ENCODE measurements at places on chromosomes 2 and 18.

- DNase-seq, result no peak
These were observed 44.6 kb downstream of the COBLL1 start for GRCh38 chr2:164796999-164797398.

GRCh38 chr2:191012845-191013681 lies 908 bp downstream of the STAT1 start:
- DNase-seq, result peak; percentile 60

- no peak for DNase-seq
These were observed 23.5 kb downstream of the ROCK2 start for GRCh38 chr2:11320698-11321492.

GRCh38 chr18:76514573-76514972 lies 19.5 kb upstream of the ZNF516 start:
- DNase-seq, result no peak

DNA sequence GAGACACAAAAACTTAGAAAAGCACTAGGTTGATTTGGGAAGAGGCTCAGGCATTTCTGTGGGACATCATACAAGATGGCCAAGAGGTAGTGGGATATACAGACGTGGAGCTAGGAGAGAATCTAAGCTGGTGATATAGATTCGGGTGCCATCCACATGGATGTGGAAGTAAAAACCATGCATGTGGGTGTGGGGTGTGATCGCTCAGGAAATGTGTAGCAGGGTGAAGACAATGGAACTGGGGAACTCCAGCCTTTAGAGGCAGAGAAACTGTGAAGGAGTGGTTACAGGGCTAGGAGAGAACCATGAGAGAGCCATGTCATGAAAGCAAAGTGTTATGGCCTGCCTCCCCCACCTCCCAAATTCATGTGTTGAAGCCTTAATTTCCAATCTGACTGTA lies 43.0 kb upstream of the CTLA4 start:
- DNase-seq, result peak; percentile 59

GRCh38 chr2:31318361-31319336 lies 84.7 kb downstream of the EHD3 start:
- DNase-seq, result peak; percentile 73

GRCh38 chr2:28431741-28432140 lies 39.1 kb downstream of the FOSL2 start:
- DNase-seq, result no peak

GRCh38 chr18:11324956-11325882 lies 175.8 kb upstream of the PIEZO2 start:
- DNase-seq, result no peak

DNA sequence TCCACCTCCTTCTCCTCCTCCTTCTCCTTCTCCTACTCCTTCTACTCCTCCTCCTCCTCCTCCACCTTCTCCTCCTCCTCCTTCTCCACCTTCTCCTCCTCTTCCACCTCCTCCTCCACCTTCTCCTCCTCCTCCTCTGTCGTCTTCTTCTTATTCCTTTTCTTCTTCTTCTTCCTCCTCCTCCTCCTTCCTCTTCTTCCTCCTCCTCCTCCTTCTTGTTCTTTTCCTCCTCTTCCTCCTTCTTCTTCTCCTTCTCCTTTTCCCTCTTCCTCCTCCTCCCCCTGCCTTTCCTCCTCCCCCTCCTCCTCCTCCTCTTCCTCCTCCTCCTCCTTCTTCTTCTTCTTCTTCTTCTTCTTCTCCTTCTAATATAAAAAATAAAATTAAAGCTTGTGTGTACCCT lies 971.2 kb upstream of the PIK3C3 start:
- DNase-seq, result no peak

DNA sequence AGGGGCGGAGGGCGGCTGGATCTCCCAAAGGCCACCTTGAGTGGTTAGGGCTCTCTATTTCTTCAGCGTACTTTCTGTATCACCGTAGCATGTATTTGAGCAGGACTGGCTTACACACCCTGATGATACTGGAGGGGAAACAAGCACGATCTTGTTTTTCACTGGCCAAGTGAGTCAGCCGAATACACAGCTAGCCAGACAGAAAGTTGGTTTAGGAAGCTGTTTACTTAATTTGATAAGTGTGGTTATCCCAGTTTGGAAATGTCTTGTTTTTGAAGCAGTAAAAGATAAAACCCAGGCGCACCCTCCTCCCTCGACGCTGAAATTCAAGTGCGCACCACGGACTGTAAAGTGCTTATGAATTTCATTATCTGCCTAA lies 582 bp downstream of the RIOK3 start:
- DNase-seq, result peak; percentile 32

DNA sequence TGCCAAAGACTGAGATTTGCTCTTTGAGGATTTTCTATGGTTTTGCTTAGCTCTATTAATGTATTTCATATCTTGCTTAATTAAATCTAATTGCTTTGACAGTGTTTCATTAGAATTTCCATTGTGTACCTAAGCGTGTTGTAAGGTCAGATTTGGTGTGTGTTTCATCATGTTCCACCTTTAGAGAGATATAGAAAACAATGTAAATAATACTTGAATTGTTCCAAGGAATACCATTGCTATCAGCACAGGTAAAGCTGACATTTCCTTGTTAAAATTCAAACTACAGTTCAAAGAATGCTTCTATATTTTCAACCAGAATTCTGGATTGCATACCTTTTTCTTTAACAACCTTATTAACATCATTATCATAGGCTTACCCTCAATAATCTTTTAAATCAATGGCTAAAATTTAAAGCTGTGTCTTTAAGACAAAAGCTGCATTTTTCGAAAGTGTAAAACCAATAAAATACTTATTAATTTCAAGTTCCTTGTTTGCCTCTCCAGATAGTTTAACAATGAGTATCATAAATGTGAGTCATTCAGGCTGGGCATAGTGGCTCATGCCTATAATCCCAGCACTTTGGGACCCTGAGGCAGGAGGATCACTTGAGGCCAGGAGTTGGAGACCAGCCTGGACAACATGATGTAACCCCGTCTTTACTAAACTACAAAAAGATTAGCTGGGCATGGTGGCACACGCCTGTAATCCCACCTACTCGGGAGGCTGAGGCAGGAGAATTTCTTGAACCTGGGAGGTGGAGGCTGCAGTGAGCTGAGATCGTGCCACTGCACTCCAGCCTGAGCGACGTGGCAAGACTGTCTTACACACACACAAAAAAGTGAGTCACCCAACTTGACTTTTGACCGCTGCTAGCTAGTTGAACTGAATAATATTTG lies 188.0 kb upstream of the PKDCC start:
- DNase-seq, result no peak

GRCh38 chr2:180829836-180830235 lies 150.6 kb upstream of the UBE2E3 start:
- no peak for DNase-seq

DNA sequence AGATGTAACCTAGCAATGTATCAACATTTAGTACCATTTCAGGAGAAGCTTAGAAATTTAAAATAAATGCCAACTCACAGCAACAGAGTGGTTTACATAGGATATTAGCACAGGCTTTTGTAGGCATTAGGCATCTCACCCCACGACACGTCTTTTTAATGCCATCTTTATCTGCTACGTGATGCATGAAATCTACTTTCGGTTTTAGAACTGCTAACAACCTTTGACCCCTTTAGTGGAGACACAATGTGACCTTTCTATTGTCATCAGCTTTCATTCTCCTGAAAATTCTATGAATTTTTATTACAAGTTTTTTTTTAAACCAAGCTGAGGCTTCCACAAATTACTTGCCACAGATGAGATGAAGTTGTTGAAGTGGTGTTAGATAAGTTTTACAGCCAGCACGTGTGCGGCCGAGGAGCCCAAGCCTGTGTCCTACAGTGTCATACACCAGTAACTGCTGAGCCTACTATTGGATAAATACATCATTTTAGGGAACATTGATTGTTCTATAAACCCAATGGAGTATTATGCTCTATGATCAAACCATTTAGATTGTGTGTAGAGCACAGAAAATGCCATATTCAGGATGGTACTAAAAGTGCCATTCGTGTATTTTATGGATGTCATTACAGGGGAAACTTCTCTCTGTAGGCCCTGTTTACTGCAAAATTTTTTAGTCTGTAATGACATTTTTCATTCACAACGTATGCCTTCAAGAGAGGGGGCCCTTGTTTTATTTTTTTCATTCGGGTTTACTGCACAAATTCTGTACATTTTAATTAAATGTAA lies 151.6 kb downstream of the PTGR3 start:
- no peak for DNase-seq

DNA sequence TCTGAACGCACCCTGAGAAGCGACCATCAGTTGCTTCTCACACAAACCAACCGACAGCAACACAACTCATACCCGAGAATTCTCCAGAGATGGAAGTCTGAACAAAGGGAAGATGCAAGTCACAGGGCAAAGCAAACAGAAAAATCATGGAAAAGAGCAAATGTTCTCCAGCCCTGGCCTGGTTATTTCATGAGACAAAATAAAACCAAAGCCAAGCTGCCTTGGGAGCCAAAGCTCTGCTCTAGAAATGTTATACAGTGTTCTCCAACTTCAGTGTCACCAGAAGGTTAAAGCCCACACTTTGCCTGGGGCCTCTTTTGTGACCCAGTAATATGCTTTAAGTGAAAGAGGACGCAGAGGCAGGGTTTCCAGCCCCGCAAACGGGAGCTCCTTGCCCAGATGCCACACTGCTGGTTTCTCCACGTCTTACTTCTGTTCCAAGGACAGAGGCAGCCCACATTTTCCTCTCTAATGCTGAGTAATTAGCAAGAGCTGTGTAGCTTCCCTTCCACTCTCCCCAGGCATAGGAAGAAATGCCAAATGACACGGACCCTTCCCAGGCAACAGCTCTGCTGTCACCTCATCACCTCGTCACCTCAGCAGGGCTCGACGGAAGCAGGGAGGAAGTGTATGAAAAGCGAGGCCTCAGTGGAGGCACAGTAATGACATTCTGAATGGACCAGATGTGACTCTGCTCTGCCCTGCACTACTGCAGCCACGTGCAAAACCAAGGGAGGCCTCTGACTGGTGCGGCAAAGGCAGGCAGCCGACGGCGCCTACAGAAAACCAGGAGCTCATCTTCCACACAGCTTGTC lies 64.7 kb downstream of the FBXO15 start:
- DNase-seq, result peak; percentile 12

GRCh38 chr18:34038086-34038485 lies 186.6 kb downstream of the NOL4 start:
- DNase-seq, result no peak

DNA sequence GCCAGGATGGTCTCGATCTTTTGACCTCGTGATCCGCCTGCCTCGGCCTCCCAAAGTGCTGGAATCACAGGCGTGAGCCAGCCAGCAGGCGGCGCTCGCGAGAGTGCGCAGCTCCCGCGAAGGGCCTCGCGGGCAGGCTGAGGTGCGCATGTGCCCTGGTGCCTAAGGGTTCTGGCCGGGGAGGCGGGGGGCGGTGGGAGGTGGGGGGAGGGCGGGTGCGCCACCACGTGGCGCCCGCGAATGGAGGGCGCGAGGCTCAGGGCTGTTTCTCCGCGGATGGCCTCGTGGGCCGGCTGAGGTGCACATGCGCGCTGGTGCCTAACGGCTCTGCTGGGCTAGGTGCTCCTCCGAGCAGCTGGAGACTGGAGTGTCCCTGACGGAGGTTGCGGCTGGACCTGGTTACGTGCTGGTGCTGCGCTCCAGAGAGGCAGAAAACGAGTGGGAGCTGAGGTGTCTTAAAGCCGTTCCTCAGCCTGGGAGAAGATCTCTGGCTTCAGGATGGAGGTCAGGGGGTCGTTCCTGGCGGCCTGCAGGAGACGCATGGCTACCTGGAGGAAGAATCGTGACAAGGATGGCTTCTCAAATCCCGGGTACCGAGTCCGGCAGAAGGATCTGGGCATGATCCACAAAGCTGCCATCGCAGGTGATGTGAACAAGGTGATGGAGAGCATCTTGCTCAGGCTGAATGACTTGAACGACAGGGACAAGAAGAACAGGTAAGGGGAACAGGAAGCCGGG lies at the start of gene ANKRD62:
ANKRD62 (plus strand) TSS at position 324 of the 738 bp plus-strand sequence; CDS start at position 499, 175 bp downstream.
- DNase-seq, result no peak

- DNase-seq, result no peak
These were observed 44.0 kb upstream of the ROCK2 start for GRCh38 chr2:11388262-11389051.

GRCh38 chr2:55111230-55111569 lies 60.9 kb upstream of the RTN4 start:
- DNase-seq, result no peak
